ENCODE measurements at places on chromosomes 2 and 18.

- DNase-seq = no peak
Measured at GRCh38 chr2:239398521-239398921, 2.3 kb downstream of the HDAC4 start.

DNA sequence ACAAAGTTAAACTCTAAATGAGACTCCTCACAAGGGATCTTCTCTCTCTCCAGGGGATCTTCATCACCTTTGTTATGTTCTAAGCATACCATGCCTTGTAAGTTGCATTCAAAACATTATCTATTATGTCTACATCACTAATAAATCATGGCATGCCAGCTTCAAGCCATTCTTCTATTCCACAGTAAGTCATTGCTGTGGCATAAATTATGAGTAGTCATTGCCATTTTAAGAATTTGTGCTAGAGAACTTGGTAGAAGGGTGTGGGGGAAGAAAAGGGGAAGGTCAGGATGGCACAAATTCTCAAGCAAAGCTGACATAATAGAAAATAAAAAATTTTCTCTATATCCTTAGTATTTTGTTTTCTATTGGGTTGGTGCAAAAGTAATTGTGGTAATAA is 33.5 kb downstream of the BARD1 start:
- no peak for DNase-seq

GRCh38 chr2:59301466-59302402 is 1060.6 kb upstream of the FANCL start:
- no peak for DNase-seq

DNA sequence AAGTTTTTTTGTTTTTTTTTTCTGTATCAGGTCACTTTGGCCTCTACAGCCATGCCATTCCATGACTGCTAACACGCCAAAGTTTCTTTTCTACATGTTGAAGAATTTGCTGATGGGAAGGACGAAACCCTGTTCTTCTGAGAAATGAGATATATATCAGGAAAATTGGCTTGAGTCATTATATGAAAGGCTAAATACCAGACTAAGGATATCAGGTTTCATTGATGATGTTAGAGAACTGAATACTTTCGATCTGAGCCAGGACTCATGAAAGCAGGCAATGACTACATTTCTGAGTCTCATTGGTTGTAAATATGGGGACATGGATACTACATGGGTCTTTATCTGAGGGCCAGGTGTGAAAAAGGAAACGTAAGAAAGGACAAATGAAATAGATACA is 181.4 kb downstream of the OSR1 start:
- DNase-seq = no peak

DNA sequence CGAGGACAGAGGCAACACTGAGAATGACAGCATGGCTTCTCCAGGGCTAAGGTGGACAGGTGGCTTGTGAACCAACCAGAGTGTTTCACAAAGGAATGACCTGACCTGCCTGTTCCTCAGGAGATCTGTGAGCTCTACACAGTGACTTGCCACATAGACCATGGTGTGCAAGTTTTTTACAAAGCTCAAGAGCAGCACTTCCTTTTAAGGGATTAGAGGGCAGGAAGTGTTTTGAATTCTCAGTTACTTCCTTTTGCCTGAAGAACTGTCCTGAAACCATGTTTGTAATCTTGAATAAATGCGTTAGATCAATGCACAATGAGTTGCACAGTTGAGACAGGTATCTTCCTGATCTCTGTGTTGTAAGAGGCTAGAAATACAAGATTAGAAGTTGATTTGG is 421.9 kb downstream of the THSD7B start:
- no peak for DNase-seq

GRCh38 chr2:238031751-238032150 is 29.1 kb upstream of the SCLY start:
- DNase-seq = no peak

DNA sequence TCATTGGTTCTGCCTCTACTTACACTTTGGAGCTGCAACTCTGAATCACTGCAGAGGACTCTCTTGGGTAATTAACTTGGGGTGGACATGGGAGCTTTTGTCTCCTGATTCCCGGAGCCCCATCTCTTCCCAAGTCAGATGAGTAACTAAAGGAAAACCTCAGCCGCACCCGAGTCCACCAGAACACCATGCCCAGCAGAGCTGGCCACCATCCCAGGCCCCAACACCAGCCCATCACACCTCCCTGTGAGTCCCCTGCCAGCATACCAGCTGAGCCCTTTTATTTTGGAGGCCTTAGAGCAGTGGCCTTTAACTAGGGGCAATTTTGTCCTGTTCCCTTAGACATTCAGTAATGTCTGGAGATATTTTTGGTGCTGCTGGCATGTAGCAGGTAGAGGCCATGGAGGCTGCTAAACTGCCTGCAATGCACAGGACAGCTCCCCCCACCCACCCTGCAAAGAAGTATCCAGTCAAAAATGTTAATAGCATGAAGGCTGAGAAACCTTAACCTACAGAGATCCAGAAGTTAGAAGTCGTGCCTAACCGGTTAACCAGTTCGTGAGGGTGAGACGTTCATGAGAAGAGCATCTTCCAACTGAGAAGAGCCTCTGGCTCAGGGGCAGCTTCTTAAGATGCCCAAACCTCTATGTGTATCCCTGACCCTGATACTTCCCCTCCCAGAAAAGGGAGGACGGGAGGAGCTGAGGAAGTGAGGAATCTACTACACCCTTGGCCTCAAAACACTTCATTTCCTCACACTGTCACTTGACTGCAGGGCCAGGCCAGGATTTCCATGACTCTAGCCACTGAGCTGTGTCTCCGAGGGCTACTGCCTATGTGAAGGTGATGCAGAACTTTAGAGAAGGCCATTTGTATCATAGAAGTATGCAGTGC is 139.9 kb upstream of the EPAS1 start:
- no peak for DNase-seq

- DNase-seq = no peak
Measured at GRCh38 chr2:201471732-201472393, 20.3 kb downstream of the STRADB start.

GRCh38 chr18:45802814-45803492 is 22.5 kb upstream of the SIGLEC15 start:
- DNase-seq = no peak

DNA sequence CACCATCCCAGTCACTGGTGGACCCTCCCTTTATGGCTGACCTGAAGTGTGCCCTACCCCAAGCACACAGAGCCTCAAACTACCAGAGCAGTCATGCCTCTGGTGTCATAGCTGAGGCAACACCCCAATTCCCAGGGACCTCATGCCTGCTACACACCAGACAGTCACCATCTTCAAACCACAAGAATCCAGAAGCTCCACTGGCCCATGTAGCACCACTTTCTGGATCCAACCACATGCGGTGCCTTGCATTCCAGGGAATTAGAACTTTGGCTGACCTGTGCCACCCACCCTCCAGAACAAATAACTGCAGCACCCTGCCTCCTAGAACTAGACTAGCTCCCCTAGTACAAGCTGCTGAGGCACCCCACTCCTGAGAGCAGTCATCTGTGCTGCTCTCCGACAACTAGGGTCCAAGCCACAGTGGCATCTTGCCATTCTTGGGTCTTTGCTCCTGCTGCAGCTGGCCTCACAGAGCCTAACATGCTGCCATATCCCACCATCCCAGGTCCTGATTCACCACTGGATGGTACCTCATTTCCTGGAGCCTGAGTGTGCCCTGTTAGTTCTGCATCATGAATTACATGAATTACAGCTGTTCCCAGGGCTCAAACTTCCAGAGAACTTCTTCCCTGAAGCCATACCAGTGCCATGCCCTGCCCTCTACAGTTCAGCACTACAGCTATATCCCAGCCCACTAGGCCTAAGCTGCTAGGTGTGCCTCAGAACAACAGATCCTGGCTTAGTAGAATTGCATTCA is 243.8 kb upstream of the CHST9 start:
- DNase-seq = no peak

- no peak for DNase-seq
Measured at GRCh38 chr2:59177748-59178147, 936.6 kb upstream of the FANCL start.
